ENCODE measurements at places on chromosomes 5 and 9. TPM values are rescaled to one million over a fixed set of nuclear protein-coding genes. Genes with fewer than 3 reads are reported as not detected.

DNA sequence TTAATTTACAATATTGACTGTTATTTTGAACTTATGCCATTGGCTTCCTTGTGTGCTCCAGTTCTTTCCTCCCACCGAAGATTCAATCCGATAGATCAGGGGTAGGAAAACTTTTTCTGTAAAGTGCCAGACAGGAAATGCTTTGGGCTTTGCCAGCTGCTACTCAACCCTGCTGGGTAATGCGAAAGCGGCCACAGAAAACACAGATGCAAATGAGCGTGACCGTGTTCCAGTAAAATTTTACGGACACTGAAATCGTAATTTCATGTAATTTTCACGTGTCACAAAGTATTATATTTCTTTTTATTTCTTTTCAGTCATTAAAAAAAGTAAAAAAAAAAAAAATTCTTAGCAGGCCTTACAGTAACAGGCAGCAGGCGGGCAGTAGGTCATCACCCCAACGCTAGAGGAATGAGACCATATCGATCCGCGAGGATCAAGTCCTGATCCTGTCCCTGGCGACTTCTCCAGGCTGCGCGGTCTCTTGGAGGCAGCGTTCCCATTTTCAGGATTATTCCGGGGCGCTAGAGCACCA is 599 bp downstream of the NMRK1 start:
- peak; percentile 42 for DNase-seq

DNA sequence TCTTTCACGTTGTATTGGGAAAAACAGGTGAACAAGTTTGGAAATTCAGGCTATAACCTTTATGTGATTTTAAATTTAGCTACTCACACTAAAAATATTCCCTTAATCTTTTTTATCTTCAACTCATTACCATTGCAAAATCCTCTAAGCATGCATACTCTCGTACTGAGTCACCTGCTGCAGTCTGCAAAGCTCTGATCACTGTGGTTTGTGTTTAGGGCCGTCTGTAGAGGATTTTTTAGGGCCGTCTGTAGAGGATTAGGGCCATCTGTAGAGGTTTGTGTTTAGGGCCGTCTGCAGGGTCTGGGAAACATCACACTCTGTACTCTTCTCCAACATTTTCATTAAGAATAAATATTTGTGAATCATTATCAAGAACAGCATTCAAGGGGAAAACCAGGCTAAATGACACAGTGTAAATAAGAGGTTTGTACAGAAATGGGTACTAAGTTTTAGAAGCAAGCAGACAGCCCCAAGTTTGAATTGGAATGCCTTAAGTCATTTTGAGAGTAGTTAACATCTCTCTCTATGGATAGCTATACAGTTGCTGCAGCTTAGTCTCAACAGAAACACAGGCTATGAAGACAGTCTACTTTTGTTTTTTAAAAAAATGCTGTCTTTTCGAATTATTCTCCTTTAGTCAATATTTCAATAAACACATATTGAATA is 155.0 kb upstream of the TSLP start:
- peak; percentile 89 for DNase-seq

DNA sequence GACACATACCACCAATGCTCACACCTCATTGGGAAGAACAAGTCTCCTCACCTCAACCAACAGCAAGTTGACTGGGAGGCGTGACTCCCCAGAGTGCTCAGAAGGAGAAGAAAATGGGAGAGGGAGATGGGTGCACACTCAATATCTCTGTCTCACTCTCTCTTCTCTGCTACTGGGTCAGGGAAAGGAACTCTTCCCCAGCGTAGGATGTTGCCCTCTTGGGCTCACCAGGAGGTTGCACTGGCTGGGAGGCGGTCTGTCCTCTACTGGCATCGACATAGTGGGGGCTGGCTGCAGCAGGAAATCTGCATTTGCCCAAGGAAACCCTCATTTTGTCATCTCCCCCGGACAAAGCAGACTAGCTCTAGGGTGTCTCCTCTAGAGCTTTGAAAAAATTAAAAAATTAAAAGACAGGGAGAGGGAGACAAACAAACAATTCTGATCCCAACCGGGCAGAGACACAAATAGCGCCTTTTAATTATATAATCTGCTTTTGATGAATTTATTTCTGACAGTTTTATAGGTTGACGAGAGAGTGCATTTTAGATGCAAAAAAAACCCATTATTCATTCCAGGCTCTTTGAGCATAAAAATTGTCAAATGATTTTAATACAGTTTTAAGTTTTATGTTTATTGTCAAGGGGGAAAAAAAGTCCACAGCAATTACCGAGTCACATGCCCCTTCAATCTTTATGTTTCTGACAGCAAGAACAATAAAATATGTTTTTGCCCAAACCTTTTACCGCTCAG is 179.3 kb upstream of the MVB12B start:
- DNase-seq: no peak

DNA sequence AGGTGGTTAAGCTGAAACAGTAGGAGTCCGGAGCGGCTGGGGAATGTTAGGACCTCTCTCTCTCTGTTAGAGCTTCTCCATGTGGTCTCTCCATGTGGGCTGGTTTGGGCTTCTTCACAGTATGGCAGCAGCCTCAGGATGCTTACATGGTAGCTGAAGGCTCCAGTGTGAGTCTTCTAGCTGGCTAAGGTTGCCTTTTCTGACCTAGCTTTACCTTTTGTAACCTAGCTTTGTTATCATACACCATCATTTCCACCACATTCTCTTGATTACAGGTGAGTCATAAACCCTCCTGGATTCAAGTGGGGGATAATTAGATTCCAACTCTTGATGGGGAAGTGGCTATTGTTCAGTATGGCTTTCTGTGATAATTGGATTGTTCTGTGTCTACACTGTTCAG is 98.5 kb downstream of the MTREX start:
- DNase-seq: no peak

GRCh38 chr5:139747583-139748504 is 47.8 kb upstream of the PSD2 start:
- no peak for DNase-seq

GRCh38 chr5:178582291-178582690 is 7.9 kb downstream of the COL23A1 start:
- DNase-seq: no peak

DNA sequence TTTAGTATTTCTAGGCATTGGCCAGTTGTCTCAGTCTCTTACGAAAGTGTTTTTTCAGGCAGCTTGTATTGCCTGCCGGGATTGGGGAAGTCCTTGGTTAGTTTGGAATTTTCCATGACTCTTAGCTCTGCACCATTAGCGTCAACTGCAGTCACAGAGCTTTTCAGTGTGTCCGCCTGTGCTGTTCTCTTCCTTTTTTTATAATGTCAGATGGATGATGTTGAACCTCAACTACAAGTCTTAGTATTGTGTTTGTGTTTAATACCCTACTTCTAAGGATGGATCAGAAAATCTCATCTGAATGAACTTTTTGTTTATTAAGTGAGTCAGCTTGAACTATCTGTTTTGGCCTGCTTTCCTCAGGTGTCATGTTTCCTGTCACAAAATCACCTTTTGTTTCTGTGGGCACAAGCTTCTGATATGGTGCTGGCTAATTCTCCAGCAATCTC is 33.1 kb downstream of the ATP6V0E1 start:
- DNase-seq: no peak

GRCh38 chr9:123387686-123388085 is 31.7 kb downstream of the CRB2 start:
- no peak for DNase-seq

DNA sequence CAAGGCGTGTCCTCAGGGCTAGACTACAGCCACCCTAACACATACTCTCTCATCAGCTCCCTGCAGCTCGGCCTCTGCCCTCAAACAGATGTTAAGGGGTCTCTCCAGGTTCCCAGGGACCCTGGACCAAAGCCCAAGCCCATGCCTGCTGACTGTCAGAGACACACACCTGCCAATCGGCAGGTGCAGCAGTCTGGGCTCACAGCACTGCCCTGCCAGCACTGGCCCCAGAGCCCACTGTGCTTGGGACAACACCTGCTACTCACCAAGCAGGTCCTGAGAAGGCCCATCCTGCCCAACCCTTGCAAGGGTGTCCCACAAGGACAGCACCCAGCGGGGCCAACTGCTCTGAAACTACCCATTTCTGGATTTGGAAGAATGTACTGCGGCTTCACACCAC is 20.2 kb upstream of the ZDHHC11 start:
- no peak for DNase-seq

DNA sequence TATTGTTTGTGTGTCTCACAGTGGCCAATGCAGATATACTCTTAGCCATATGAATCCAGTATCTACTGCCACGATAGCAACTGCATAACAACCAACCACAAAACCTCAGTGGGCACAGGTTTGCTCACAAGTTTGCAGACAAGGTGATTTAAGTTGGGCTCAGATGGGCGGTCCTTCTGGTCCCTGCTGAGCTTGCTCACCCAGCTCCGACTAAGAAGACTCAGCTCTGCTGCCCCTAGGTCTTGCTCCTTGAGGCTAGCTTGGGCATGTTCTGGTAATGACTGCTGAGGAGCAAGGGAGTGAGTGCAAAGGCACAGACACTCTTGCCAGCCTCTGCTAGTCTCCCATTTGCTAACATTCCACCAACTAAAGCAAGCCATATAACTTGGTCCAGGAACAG is 52.6 kb downstream of the MTX3 start:
- no peak for DNase-seq

DNA sequence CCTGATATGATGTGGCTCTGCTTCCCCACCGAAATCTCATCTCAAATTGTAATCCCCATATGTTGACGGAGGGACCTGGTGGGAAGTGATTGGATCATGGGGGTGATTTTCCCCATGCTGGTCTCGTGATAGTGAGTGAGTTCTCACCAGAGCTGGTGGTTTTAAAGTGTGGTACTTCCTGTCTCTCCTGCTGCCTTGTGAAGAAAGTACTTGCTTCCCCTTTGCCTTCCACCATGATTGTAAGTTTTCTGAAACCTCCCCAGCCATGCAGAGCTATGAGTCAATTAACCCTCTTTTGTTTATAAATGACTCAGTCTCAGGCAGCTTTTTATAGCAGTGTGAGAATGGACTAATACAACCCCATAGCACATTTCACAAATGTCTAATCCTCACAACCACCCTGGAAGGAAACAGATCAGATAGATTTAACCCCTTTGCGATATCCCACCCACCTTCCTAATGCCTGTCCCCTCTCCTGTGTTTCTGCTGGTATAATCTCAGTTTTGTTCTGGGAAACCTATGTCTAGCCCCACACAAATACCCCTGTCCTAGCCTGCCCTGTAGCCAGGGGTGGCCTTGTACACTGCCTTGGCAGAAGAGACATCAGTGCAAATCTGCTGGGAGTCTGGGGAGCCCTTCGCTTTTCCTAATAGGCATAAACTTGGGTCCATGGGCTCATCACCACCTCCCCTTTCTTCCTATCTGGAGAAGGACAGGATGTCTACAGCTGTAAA is 157.0 kb upstream of the RAI14 start:
- DNase-seq: peak; percentile 86

- DNase-seq: no peak
Measured at GRCh38 chr9:33695856-33696255, 99.5 kb upstream of the PRSS3 start.

GRCh38 chr9:133004091-133004998 is 25.9 kb downstream of the GFI1B start:
- no peak for DNase-seq

DNA sequence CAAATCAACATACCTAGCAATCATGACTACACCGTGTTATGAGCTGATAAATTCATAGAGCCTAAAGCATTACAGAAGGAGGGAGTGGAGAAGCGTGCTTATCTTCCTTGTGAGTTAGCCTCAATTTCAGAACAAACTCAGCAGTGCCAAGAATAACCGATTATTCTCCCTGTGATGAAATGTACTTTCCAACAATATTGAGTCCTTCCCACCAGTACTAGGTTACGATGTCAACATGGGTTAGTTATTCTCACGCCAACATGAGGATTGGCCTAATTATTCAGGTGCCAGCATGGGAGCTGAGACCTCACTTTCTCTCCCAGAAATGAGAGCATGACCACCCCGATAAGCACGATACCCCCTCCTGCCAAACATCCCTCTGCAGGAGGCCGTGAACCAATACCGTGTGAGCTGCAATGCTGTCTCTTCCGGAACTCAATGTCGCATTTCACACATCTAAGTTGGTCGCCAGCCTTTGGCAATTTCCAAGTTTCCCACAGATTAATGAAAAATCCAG is 193.7 kb downstream of the ENC1 start:
- DNase-seq: no peak

GRCh38 chr9:14331120-14331519 is 17.2 kb upstream of the NFIB start:
- no peak for DNase-seq

- no peak for DNase-seq
Measured at GRCh38 chr9:4666042-4666699, at the start of gene SPATA6L. Gene SPATA6L (minus strand): TSS chr9:4666480. CDS start chr9:4666250, 230 bp downstream.

DNA sequence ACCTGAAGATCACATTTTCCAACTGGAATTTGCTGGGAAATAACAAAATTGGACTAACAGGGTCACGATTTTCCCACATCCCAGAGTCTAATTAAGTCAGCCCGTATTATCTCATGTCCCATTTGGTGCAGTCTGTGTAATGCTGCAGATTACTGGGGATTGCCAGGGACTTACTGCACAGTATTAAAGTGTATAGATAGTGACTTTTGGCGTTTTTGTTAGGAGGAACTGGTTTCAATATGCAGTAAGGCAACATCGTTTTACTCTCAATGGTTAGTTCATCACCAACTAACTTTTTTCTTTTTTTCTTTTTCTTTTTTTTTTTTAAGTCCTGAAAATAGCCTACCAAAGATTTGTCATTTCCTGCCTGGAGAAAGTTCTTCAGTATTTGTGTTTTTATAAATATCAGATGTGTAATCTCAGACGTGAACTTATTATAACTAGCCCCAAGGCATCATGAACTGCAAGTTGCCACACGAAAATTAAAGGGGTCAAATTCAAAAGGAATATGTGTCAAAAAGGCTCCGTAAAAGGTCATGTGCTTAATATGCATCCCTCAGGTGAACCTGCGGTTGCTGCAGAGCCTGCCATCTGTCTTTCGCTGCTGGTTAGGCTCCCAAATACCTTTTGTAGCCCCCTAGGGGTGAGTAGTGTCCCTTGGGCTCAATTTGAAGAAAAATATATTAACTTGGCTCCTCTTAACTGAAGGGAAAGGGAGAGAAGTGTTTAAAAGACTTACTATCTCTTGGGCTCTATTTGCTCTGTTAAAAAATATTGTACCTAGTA is 176.7 kb upstream of the ADAMTSL1 start:
- peak; percentile 29 for DNase-seq

GRCh38 chr9:79610019-79610631 is 38.4 kb downstream of the TLE4 start:
- no peak for DNase-seq

GRCh38 chr5:16457451-16457850 is 8.1 kb downstream of the ZNF622 start:
- DNase-seq: no peak

The CMYA5 gene
- total RNA-seq: 0.02 TPM

The LRRC19 gene
- total RNA-seq: not detected

The PCDHB6 gene
- 3.6 TPM for total RNA-seq

The CAMLG gene
- 34.0 TPM for total RNA-seq

The PLAC8L1 gene
- total RNA-seq: not detected

The SOX30 gene
- not detected for total RNA-seq

The TMEM215 gene
- not detected for total RNA-seq

The KIF20A gene
- 131 TPM for total RNA-seq
